ENCODE measurements at places on chromosomes 3 and 15. TPM values are rescaled to one million over a fixed set of nuclear protein-coding genes. Genes with fewer than 3 reads are reported as not detected.

Gene SUSD5
- total RNA-seq = 3.8 TPM

Gene ZKSCAN7
- total RNA-seq = not detected

Gene TNFAIP8L3
- 4.4 TPM for total RNA-seq

Gene GAP43
- not detected for total RNA-seq

Gene LINS1
- 15.7 TPM for total RNA-seq

Gene SNUPN
- total RNA-seq = 31.8 TPM

Gene KBTBD8
- 0.63 TPM for total RNA-seq

Gene SERPINI2
- not detected for total RNA-seq

Gene KNSTRN
- 46.8 TPM for total RNA-seq

Gene CDCP1
- 15.3 TPM for total RNA-seq

Gene C3orf22
- not detected for total RNA-seq

Gene ZNF148
- total RNA-seq = 11.1 TPM

Gene GREM1
- total RNA-seq = 21.2 TPM

Gene CPNE9
- total RNA-seq = 0.08 TPM

Gene CGNL1
- 2.0 TPM for total RNA-seq

Gene COX17
- 114 TPM for total RNA-seq

Gene DTX3L
- total RNA-seq = 8.3 TPM

Gene CYP8B1
- total RNA-seq = not detected

Gene CFAP100
- total RNA-seq = not detected

Gene MINDY2
- total RNA-seq = 5.4 TPM

Gene CILP
- total RNA-seq = 0.08 TPM

Gene ACY1
- 23.8 TPM for total RNA-seq

Gene HAPLN3
- 40.0 TPM for total RNA-seq

Gene TLR9
- not detected for total RNA-seq

Gene CHAC1
- total RNA-seq = 6.9 TPM

Gene ARPIN
- total RNA-seq = 12.6 TPM

Gene TGM4
- total RNA-seq = 0.05 TPM

Gene DNAH12
- total RNA-seq = 0.12 TPM

Gene GPR27
- 4.0 TPM for total RNA-seq

Gene CD86
- total RNA-seq = not detected

Gene SAMD7
- total RNA-seq = not detected

Gene TRH
- not detected for total RNA-seq

Gene UROC1
- total RNA-seq = not detected

Gene PATL2
- total RNA-seq = 0.33 TPM

Gene CCRL2
- 0.15 TPM for total RNA-seq
